ENCODE measurements at places on chromosomes 7 and 10. TPM values are rescaled to one million over a fixed set of nuclear protein-coding genes. Genes with fewer than 3 reads are reported as not detected.

Gene IFIT1
- not detected for polyA plus RNA-seq

Gene CASTOR2
- polyA plus RNA-seq: 13.7 TPM

Gene H2BK1
- polyA plus RNA-seq: not detected

Gene LRRD1
- 2.7 TPM for polyA plus RNA-seq

Gene CD36
- polyA plus RNA-seq: 0.31 TPM

Gene TMEM184A
- polyA plus RNA-seq: 0.12 TPM

Gene VDAC2
- 298 TPM for polyA plus RNA-seq

Gene ATG9B
- 1.2 TPM for polyA plus RNA-seq

Gene COBL
- polyA plus RNA-seq: 0.12 TPM

Gene PRSS2
- not detected for polyA plus RNA-seq

Gene RBP4
- polyA plus RNA-seq: 0.73 TPM

Gene PPP1R3C
- polyA plus RNA-seq: 0.64 TPM
